HTR-8/SVneo (cell line): ENCODE measurements at places on chromosomes 5 and 9.

GRCh38 chr9:87442451-87442850 is 55.2 kb upstream of the DAPK1 start:
- no peak for DNase-seq

GRCh38 chr9:110028676-110029075 is 179.3 kb downstream of the C9orf152 start:
- DNase-seq: no peak

- no peak for DNase-seq
These were observed 961.7 kb upstream of the COX7C start for GRCh38 chr5:85656050-85656449.

- no peak for DNase-seq
These were observed 15.4 kb downstream of the IER5L start for GRCh38 chr9:129162497-129163197.

GRCh38 chr9:98890256-98890655 is 53.5 kb upstream of the COL15A1 start:
- no peak for DNase-seq

DNA sequence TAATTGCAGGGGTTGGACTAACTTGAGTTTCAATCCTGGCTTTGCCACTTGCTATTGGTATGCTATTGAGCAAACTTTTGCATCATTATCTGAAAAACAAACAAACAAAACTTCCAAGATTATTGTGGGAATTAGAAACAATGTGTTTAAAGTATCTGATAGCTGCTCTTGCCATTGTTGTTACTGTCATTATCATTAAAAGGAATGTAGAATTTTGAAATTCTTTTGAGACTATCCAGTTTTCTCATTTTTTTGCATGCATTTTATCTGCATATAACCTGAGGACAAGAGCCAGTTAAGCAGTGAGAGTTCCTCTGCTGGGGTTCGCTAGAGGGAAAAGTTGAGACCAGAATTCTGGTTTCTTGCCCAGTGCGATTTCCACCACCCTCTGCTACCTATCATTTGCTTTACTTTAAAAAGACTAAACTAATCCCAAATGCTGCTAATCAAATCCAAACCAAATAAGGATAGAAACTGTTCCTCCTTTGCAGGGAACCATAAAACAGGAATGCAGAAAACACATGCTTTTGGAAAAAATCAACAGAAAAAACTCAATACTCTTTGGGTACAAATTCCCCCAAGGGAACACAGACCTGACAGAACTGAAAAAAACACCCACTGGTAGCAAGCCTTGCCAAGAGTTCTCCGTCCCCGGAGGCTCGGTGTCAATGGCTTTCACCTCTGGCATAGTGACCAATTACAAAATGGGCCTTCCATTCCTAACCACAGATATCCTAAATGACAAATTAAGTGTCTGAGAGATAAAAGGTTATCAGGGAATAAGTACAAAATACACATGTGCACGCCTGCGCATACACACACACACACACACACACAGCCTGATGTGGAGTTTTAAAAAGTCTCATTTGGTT is 373.7 kb downstream of the ARL15 start:
- no peak for DNase-seq

- peak; percentile 11 for DNase-seq
These were observed 17.9 kb upstream of the POC5 start for GRCh38 chr5:75734913-75735789.

GRCh38 chr9:9099646-9100045 is 1300.1 kb upstream of the DMAC1 start:
- no peak for DNase-seq

DNA sequence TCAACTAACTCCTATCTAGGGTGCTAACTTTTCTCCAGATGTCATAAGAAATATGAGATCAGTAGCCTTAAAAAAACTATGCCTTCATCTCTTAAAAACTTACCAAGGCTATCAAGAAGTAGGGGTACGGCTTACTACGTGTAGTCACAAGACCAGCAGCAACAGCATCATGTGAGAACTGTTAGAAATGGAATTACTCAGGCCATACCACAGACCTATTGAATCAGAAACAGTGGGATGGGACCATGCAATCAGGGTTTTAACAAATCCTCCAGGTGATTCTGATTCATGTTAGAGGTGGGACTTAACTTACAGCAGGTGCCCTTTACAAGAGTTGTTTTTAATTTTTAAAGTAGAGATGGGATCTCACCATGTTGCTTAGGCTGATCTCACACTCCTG is 4.6 kb downstream of the IFNE start:
- DNase-seq: no peak

- DNase-seq: no peak
These were observed 4.1 kb upstream of the CCL21 start for GRCh38 chr9:34714007-34714406.

- no peak for DNase-seq
These were observed 51.1 kb downstream of the CCNH start for GRCh38 chr5:87361536-87362213.

GRCh38 chr9:77019926-77020412 is 514 bp downstream of the FOXB2 start:
- DNase-seq: no peak

- DNase-seq: no peak
These were observed 4.2 kb upstream of the SUB1 start for GRCh38 chr5:32581010-32581785.

DNA sequence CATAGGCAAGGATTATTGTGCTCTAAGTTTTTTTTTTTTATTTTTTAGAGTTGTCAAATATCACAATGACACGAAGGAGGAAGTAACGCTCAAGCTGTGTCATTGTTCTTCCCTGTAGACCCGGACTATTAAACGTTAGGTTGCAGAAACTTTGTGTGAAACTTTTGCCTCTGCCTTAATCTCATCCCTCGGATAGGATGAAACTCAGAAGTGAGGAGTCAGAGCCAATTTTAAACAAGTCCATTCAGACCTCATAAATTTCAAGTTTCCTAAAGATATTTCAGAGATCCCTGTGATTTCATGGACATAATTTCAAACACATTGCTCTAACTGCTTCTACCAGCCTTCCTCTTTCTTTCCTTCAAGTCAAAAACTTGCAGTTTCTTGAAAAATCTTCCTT is 98.7 kb upstream of the C6 start:
- no peak for DNase-seq

GRCh38 chr5:157680239-157680638 is 8.9 kb downstream of the C5orf52 start:
- no peak for DNase-seq

GRCh38 chr9:124286292-124286931 is 28.7 kb downstream of the NEK6 start:
- peak; percentile 81 for DNase-seq

DNA sequence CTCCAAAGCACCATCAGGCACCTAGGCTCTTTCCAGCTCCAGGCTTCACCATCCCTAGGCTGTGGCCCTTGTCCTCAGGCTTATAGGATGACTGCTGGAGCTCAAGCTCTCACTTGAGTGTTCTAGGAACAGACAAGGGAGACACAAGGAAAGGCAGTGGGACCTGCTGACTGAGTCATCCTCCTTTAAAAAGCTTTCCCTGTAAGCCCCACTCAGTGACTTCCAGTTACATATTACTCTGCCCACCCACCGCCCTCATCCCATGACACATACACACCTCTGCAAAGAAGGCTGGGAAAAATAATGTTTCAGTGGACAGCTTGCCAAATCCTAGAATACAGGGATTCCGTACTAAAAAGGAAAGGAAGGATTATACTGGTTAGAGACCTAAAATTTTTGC is 154.2 kb upstream of the ZNF366 start:
- peak; percentile 17 for DNase-seq

GRCh38 chr5:95823738-95824609 is 1.4 kb upstream of the GLRX start:
- DNase-seq: peak; percentile 78

- peak; percentile 25 for DNase-seq
These were observed 66.7 kb downstream of the PCDH1 start for GRCh38 chr5:141811287-141812155.

- DNase-seq: no peak
These were observed 1877.3 kb upstream of the ACO1 start for GRCh38 chr9:30507166-30507565.

DNA sequence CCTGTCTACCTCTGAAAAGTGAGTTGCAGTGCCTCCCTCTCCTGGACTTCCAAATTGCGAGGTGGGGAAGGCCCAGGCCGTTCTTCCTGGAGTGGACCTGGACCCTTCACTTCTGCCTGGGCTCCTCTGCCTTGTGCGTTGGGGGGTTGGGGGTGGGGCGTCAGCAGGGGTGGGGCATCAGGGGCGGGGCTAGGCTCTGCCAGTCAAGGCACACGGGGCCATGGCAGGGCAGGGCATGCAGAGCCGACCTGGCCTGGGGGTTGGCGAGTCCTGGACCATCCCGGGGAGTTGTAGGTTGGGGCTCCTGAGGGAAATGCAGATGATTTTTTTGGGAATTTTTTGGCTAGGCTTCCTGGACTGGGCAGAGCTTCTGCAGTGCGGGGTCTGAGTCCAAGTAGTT is 87.1 kb downstream of the EHMT1 start:
- no peak for DNase-seq

- DNase-seq: no peak
These were observed 460.7 kb downstream of the ZNF608 start for GRCh38 chr5:124285733-124286132.

GRCh38 chr5:4879693-4880303 is 260.3 kb upstream of the ADAMTS16 start:
- DNase-seq: peak; percentile 89

DNA sequence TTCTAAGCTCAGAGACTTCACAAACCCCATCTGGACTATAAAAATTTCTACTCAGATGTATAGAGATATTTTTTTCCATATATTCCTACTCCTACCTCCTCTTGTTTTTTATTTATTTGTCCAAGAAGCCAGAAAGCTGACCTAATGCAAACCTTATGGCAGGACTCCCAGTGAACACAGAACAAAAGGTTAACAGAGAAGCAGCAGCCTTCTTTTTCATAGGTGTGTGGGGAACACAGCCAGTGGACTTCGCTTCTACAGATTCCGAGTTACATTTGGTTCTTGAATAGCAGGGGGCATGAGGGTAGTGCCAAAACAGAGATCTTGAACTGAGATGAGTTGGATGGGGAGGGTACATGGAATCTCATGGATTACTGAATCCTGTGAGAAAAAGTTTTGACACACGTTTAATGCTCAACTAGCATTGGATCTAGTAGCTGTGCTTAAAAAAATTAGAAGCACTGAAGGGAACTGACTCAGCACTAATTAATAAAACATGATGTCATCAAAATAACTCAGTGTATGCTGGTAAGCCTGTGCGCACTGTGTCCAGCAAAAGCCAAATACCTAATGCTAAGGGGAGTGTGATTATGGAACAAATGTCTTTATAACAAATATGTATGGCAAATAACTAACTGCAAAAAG is 240.1 kb downstream of the GABRB2 start:
- DNase-seq: no peak

DNA sequence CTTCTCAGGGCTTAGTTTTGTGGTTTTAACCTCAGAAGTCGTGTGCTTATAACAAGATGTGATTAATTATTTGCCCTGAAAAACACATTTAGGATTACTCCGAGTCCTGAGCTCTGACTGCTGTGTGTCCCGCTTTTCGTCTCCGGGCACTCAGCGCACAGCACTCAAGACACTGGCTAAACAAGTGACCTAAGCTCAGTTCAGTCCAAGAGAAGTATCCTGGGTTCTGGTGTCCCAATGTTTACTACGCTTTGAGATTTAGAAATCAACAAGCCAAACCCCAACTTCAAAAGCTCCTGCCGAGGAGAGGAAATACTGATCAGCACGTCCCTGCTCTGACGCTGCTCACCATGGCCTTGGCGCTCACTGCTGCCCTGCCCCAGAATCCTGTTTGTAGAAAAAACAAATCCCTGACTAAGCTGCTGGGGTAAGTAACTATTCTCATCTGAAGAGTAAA is 53.2 kb downstream of the IPPK start:
- no peak for DNase-seq

GRCh38 chr9:123954518-123955280 is 24.8 kb upstream of the DENND1A start:
- no peak for DNase-seq

- DNase-seq: peak; percentile 26
These were observed 548.9 kb downstream of the BNC2 start for GRCh38 chr9:16321461-16322119.

DNA sequence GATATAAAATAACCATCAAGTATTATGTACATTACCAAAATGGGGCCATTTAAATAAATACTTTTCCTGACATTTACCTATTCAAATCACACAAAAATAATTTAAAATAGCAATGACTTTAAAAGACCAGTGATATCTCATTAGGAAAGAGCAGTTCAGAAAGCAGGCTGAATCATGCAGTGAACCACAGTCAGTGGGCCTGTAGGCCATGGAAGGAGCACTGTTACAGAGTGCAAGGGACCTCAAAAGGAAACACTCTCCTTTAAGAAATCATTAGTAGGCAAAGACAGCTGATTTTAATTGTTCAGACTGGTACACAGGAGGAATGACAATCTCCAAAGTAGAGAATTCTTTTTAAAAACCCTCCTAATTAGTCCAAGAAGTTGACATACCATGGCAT is 283.5 kb upstream of the EFNA5 start:
- DNase-seq: no peak

- DNase-seq: no peak
These were observed 9.6 kb upstream of the NSD1 start for GRCh38 chr5:177123789-177124485.

DNA sequence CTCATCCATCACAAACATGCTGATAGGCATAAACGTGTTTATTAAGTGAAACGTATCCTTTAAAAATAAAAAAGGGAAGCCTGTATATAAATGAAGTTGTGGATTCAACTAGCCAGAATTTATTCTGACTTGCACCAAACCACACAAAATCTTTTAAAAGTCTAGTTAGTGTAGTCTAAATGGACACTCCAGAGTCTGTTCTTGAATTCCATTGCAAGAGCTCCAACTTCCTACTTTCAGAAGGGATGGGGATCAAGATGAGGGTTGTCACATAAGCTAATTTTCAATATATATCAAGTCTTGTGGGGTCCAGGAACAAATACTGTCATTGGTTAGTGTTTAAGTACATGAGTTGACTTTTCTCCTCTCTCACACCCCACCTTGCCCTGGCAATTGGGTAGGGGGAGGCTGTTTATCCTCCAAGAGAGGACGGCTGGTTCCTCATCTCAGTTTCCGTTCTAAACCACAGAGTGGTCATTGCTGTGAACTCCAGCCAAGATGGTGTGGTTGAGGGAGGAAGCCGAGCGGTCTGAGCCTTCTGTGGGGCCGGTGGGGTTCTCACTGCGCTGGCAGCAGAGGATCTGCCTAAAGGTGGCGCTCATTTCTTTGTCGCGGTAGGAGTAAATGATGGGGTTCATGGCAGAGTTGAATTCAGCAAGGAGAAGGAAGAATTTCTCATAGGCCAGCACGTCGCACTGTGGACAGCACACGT is 163.2 kb downstream of the LPAR1 start:
- no peak for DNase-seq

- DNase-seq: no peak
These were observed 62.9 kb upstream of the SYNPO start for GRCh38 chr5:150577378-150578139.

GRCh38 chr5:142984011-142984410 is 213.8 kb downstream of the ARHGAP26 start:
- no peak for DNase-seq

DNA sequence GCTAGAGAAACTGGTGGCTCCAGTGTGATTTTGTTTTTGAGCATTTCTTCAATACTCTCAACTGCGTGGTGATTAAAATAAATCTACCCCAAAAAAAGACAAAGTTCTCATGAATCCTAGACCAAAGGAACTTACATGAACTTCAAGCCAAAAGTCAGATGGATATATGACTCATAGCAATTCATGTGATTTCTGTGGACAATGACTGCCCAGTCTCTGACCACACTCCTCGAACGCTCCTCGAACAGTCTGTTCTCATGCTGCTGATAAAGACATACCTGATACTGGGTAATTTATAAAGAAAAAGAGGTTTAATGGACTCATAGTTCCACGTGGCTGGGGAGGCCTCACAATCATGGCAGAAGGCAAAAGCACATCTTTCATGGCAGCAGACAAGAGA is 46.4 kb upstream of the CEP78 start:
- no peak for DNase-seq
